ENCODE measurements at places on chromosomes 1 and 21. TPM values are rescaled to one million over a fixed set of nuclear protein-coding genes. Genes with fewer than 3 reads are reported as not detected.

DNA sequence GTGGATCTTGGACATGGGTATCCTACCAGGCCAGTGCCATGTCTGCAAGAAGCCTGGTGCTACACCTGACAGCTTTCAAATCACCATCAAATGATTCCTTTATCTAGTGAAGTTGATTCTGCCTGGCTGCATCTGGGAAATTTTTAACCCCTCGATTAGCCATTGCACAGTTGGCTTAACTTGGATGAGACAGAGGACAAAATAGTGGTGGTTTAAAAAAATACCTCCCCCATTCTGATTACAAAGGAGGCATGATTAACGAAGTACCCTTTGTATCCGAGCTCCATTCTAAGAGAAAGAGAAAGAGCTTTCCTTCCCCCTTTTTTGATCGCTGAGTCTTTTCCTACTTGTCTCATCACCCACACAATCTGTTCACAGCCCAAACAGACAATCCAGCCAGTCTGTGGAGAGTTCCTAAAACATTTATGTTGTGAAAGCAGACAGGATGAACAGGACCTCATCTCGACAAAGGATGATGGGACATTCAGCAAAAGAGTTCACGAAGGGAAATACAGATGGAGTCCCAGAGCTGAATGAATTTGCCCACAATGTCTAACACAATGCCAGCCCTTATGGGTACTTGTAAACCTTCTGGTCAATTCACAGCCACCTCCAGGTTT lies 20.5 kb downstream of the WLS start:
- DNase-seq, result no peak

S100A3 gene
- total RNA-seq, result not detected

ERI3 gene
- 52.8 TPM for total RNA-seq

GPR52 gene
- total RNA-seq, result 0.19 TPM

DNA sequence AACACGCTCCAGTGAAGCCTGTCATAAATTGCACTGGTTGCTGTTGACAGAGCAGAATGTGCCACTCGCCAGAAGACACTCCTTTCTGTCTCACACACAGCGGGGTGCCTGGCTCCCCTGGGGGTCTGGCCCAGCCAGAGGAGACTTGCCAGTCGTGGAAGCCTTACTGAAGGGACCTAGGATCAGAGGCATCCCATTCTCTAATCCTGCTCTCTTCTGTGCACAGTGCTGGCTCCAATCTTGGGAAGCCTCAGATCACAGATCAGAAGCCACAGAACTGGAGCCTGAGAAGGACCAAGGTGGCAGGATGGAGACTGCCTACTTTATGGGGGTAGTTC lies 1.4 kb downstream of the SLC9A1 start:
- DNase-seq, result no peak

Measured in SK-MEL-5 (cell line).